ENCODE measurements at places on chromosomes 6 and 20.

DNA sequence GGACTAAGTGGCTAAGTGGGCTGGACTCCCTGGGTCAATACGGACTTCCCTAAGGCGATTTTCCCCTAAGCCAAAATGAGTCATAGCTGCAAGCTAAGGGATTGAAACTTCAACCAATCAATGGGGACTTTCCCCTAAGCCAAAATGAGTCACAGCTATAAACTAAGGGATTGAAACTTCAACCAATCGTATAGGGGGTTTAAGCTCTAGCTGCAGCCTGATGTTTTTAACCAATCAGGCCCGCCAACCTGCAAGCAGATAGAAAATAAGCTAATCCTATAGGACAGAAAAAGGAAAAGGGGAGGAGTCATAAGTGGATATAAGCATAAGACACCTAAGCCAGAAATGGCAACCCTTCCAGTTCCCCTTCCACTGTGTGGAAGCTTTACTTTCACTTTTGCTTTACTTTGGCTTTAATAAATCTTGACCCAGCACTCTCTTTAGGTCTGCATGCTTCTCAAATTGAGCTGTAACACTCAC, 655.0 kb upstream of the HS3ST5 start:
- no peak for DNase-seq

GRCh38 chr20:63478346-63479302, 6.2 kb upstream of the KCNQ2 start:
- DNase-seq, result no peak

DNA sequence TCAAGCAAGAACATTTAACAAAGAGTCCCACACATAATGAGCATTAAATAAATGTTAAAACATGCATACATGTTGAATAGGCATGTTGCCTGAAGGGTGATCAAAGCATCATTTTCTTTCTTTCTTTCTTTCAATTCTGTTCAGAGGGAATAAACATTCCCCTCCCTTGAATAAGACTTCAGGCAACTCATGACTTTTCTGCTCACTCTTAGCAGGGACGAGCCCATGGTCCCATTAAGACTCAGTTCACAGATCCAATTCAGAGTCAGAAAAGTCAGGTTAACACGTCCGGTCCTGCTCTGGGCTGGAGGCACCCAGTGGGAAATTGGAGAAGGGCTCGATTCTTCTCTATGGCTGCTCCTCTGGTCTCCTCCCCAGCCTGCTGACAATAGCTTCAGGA, 181.7 kb downstream of the ZNF217 start:
- no peak for DNase-seq

- DNase-seq, result no peak
These were observed 2.8 kb downstream of the EYA2 start for GRCh38 chr20:46897328-46897880.

GRCh38 chr6:67916399-67916798, 718.7 kb upstream of the ADGRB3 start:
- DNase-seq, result peak; percentile 3

- DNase-seq, result no peak
These were observed 104.6 kb downstream of the DLL1 start for GRCh38 chr6:170186006-170186935.

- peak; percentile 15 for DNase-seq
These were observed 22.0 kb upstream of the VSTM2L start for GRCh38 chr20:37880726-37881591.

- no peak for DNase-seq
These were observed 13.7 kb upstream of the MRAP2 start for GRCh38 chr6:84019842-84020211.

- no peak for DNase-seq
These were observed 80.0 kb upstream of the GATA5 start for GRCh38 chr20:62555642-62556420.

DNA sequence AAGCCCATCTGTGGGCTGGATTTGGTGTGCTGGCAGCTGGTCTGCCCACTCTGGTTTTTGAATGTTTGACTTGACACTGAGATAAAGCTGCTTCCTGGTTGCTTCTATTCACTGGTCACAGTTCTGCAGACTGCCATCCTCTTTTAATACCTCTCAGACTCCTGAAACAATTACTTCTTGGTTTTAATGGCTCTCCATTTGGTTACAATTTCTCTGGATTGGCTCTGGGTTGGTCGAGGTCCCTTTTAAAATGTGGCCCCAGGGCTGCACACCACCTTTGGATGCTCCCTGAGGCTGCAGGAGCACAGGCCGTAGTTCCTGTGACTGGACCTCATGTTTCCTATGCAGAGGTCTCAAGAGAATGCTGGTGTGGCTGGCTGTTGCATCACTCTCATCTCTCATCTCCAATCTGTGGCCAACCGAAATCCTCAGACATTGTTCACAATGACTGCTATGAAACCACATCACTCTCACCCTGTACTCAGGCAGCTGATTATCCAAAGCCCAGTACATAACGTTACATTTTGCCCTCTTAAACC, 98.5 kb downstream of the INSM1 start:
- DNase-seq, result peak; percentile 89

DNA sequence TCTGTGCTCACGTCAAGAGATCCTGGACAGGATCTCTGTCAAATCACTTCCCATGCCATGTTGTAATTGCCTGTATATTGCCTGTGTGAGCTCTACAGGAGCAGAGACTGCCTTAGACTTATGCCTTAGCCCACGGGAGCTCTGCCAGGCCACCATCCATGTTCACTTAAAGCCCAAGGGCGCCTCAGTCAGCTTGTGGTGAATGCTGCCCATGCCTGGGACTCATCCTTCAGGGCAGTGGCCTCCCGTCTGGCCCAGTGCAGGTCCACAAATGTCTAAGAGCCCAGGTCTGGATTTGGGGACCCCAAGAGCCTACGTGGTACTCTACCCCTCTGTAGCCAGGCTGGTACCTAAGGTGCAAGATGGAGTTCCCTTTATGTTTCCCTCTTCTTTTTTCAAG, 22.4 kb upstream of the BPIFA2 start:
- no peak for DNase-seq

DNA sequence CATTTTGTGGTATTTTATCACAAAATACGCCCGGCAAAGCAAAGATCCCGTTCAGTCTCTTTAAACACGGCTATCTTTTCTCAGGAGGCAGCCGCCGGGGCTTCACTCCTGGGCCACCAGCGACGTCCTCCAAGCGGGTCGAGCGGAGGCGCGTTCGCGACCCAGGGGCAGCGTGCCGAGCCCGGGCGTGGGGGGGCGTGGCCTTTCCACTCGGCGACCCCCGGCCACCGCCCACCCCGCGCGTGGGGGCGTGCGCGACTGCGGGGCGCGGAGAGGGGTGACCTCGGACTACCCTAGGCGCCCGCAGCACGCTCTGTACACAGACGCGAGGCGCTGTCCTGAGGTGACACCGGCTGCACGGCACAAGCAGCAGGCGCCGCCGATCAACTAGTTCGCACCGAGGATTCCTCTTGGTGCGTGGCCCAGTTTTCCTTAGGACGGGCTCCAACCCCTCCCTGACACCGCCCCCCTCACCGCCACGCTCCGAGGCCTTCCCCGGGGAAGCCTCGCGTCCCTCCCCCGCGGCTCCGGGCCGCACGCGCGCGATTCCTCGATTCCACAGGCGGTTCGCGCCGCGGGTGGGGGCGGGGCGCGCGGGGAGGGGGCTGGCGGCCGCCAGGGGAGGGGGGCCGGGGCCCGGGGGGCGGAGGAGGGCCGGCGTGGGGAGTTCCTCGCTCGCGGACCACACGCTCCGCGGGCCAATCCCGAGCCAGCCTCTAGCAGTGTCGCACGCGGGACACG, 1.1 kb upstream of the JARID2 start:
- peak; percentile 71 for DNase-seq

GRCh38 chr6:75673884-75674283, 72.2 kb downstream of the SENP6 start:
- DNase-seq, result no peak

- DNase-seq, result peak; percentile 63
These were observed 19.1 kb upstream of the PRDM1 start for GRCh38 chr6:106066989-106067388.

DNA sequence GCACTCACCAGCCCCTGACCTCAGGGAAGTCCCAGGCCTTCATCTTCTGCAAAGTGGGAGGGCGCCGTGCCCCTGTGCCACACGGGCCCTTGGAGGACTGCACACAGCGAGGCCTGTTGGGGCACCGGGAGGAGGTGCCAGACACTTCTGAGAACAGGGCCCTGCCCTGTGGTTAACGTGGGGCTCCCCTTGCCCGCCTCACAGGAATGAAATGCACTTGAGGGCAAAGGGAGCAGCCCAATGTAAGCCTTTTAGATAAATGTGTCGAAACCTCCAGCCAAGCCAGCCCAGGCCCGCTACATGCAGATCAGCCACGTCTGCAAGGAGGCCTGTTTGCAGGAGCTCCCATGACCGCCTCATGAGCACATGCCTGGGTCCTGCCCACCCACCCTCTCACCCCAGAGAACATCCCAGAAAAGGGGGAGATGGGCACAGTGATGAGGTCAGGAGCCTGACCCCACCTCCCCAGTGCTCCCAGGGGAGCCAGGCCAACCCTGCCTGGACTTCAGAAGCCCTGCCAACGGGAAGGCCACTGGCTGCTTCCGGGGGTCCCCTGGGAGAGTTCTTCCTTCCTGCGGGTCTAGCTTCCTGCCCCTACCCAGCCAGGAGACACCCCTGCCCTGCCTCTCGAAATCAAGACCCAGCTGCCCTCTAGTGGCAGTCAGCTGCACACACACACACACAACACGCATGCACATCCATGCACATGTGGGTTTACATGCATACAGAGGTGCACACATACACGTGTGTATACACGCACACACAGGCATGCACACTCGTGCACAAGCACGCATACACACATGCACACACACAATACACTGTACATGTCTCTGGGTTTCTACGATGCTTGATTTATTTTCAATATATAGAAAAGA, 178.7 kb downstream of the TAF4 start:
- DNase-seq, result peak; percentile 50

GRCh38 chr6:126235363-126235762, 104.6 kb upstream of the CENPW start:
- no peak for DNase-seq

GRCh38 chr20:11921321-11921720, 3.6 kb downstream of the BTBD3 start:
- DNase-seq, result no peak

DNA sequence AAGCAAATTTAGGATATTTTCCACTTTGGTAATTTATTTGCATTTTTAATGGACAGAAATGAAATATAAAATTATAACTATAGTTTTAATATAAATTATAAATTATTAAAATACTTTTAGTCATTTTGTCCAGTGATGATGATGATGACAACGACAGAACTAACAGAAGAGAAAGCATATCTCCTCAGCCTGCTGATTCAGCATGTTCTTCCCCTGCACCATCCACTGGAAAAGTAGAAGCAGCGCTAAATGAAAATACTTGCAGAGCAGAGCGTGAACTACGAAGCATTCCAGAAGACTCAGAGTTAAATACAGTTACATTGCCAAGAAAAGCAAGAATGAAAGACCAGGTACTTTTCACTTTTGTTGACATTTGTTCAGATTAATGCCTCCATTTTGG, 64.9 kb downstream of the SENP6 start:
- no peak for DNase-seq

- DNase-seq, result no peak
These were observed 675.9 kb upstream of the CITED2 start for GRCh38 chr6:140050101-140050995.

DNA sequence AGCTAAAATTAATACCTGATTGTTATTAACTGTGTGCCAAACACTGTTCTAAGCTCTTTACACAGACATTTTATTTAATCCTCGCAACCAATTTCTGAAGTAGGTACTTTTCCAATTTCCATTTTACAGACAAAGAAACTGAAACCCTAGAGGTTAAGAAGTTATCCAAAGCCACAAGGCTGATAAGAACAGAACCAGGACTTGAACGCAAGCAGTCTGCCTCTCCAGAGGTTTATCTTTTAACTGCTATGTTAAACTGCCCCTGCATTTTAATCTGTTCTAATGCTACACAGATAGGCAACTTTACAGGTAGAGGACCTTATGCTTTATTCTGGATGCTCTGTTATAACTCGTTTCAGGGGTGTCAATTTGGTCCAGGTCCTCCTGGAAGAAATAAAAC, 118.2 kb downstream of the SLC16A10 start:
- no peak for DNase-seq

- peak; percentile 68 for DNase-seq
These were observed 1228.2 kb upstream of the CITED2 start for GRCh38 chr6:140602431-140603248.

- no peak for DNase-seq
These were observed 9.6 kb downstream of the CMTR1 start for GRCh38 chr6:37442416-37443215.

GRCh38 chr6:108959972-108960582, 111.9 kb downstream of the ARMC2 start:
- DNase-seq, result no peak

DNA sequence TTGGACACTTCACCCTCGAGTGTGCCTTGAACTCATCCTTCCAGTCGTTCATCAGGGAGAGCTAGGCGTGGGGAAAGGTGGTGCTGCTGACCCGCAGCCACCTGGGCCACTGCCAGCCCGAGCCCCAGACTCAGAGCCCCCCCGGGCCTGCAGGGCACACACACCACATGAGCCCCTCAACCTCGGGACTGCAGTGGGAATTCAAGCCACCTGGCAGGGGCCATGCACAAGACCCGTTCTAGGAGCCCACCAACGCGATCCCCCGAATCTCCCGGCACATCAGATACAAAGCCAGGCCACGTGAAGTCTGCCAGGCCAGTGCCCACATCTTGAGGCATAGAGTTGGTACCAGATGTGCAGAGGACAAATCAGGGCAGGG, 2.8 kb downstream of the ZNF512B start:
- DNase-seq, result no peak

DNA sequence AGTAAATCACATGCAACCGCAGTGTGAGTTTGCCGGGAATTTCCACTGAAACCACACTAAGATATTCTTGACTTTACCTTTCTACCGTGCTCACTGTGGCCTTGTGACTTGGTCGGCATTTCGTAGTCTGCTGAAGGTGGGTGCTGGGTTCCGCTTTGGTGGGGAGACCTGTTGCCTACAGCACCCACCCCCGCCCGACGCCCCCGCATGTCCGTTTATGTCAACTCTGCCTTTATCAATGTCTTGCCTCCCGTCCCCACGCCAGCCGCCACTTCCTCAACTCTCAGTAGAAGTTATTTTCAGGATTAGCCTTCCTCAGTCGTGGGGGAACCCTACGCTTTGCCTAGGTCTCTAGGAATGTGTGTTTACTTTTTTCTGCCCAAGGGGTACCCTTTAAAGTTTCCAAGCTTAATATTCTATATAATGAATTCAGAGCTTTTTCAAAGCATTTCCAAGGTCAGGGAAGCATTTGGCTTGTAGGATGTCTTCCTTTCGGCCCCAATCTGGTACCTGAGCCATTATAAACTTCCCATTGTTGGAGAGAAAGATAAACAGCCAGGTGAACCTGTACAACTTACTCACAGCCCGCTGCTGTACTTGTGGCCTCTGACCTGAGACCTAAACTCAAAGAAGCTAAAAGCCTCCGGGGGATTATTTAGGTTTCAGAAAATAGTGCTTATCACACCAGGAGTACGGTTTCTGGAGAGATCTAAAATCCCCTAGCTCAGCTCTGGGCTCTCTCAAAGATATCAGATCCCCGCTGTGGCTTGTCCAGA, 54.2 kb downstream of the TBC1D7 start:
- DNase-seq, result no peak

DNA sequence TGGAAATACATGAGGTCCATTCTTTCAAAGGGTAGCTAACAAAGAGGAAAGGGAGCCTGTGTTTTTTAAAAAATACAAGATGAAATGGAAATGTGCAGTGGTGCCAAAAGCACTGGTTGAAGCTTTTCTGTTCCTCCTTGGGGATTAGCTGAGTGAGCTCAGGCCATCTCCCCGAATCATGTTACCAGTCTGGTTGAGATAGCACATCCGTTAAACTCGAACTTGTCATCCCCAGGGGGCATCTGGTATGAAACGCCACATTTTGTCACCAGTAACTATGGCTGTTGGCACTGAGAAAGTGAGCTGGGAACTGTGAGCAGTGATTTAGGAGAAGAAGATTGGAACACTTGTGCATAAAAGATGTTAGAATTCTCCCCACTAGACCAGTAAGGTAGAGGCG, 196.2 kb downstream of the SAMD5 start:
- DNase-seq, result no peak
